ENCODE measurements at places on chromosomes 6 and 20. TPM values are rescaled to one million over a fixed set of nuclear protein-coding genes. Genes with fewer than 3 reads are reported as not detected.

DNA sequence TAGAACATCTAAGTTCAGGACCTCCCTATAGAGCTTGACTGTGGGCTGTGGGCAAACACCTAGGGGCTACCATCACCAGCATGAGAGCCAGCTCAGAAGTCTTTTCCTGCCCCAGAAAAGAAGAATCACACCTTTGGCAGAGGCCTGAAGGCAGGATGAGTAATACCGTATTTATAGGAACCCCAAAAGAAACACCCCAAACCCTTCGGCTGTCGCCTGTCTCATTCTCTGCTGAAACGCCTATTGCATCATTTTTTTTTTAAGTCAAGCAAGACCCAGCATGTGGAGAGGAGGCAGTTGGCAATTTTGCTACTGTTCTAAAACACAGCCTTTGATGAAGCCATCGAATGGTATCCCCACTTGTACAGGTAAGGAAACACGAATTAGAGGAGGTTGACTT, 436.4 kb downstream of the TFAP2A start:
- DNase-seq: no peak

DNA sequence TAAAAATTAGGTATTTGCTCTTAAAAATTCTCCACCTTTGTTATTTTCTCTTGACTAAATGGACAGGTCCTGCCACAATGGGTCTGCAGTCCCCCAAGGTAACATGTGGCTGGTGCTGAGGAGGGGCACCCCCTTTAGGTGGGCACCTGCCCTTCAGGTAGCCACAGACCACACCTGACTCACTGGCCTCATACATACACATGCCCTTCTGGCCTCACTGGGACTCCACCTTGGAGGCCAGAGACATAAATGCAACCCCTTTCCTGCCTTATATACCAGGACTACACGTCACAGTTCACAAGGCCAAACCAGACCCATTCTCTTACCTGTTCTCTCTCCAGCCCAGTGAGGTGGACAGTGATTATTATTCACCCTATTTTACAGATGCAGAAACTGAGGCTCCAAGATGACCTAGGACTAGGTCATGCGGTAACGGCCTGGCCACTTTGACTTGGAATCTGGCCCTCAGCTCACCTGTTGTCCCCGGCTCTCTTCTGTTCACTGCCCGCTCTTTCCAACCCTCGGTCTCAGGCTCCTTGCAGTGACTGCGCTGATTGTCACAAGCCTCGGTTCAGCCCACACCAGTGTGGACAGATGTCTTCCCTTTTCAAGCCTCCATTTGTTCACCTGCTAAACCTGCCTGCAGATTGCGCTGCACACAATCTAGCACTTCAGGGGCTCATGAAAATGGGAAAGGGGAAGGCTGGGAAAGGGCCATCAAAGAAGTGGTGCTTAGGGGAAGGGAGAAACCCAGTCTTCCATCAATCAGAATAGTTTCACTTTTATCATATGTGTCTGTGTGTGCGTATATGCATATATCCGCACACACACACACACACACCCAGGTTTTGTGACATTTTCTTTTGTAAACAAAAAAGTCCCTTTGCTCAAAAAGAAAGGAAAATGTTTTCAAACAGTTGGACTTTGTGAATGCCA, 121.7 kb downstream of the BCAS1 start:
- no peak for DNase-seq

GRCh38 chr6:42338744-42339222, 112.9 kb downstream of the TRERF1 start:
- DNase-seq: peak; percentile 99

DNA sequence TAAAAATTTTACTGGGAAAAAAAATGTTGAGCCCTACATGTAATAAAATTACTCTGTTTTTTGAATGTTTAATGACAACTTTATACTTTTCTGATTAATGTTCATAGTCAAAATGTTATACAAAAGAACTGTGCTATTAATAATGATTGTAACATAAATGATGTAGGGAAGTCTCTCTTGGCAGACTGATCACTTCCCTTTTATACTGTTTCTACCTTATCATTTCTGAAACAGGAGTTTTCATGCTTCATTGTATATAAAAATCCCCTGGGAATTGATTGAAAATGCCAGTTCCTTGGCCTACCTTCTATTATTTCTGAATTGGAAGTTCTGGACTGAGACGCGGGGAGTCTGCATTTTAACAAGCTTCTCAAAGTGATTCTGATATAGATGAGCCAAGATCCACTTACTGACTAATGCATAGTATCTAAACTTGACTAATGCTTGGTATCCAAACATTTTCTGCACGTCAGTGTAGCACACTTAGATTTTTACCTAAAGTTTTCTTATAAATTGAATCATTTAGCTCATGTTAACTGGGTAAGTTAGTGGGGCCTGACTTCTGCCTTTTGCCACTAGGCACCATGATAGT, 7.2 kb upstream of the HDAC2 start:
- DNase-seq: no peak

- no peak for DNase-seq
These were observed 307.1 kb upstream of the RSPO3 start for GRCh38 chr6:126811321-126811720.

- DNase-seq: peak; percentile 78
These were observed 38.1 kb upstream of the ISM1 start for GRCh38 chr20:13183005-13183404.

- DNase-seq: no peak
These were observed 40.3 kb downstream of the MTHFD1L start for GRCh38 chr6:150905769-150906168.

GRCh38 chr6:38938741-38939140, 109.8 kb upstream of the GLP1R start:
- DNase-seq: no peak

- DNase-seq: no peak
These were observed 244.7 kb downstream of the PTPRK start for GRCh38 chr6:128275681-128276080.

DNA sequence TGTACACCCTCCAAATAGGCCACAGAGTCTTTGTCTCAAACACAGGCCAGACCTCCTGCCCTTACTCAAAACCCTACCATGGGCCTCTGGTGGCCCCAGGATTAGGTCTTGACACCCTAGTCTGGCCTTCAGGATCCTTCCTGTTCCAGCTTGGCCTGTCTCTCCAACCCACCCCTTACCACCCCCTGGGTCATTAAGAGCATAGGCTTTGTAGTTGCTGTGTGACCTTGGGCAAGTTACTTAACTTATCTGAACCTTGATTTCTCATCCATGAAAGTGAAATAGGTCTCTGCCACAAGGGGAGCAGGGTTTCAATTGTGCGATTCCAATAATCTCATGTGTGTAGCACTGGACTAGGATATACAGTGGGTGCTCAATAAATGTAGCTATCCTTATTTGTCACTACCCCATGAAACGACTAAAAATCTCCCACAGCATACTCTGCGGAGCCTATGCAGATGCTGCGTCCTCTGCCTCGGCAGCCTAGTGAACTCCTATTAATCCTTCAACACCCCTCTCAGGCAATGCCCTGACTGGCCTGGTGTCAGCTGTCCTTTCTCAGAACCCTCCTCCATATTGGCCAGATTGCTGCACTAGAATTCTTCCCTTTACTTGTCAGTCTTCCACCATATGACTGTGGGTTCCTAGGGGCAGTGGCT, 39.7 kb upstream of the NOL4L start:
- no peak for DNase-seq

DNA sequence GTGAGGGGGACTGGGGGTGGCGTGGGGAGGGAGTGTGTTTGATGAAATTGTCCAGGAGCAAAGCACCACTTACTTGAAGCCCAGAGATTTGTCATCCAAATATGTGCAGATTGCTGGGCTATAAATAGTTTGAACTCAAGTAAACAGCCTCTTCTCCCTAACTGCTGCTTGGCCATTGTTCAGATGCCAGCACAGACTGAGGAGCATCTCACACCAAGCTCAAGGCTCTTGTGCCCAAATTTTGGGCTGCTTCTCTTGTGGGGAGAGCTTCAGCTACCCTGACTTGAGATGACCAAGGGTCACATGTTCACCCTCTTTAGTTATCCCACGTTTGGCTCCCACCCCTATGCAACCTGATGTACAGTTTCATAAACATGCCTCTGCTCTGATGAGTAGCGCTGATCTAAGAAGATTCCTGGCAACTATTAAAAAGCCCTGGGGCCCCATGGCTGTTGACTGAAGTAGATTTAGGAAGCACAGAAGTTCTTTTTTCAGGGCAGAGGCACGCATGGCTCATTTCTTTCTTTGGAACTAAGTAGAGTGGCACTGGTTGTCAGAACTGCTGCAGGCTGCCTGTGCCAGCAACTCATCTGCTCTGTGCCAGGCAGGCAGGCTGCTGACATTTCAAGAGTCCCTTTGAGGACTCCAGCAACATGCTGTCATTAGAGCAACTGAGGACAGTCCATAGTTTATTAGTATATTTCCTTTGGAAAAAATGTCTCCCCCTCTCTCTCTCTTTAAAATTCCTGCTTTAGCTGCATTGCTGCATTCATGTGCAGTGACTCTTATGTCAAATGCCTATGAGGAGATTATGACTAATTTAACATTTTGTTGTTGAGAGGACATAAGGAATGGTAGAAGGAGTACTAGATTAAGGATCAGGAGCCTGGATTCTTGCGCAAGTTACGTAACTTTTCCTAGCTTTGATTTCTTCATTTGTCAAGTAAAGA, 9.6 kb upstream of the PKIG start:
- DNase-seq: peak; percentile 98

- peak; percentile 67 for DNase-seq
These were observed 391 bp downstream of the MAPRE1 start for GRCh38 chr20:32819992-32820697.

GRCh38 chr20:41047975-41048305, 19.3 kb downstream of the TOP1 start:
- DNase-seq: peak; percentile 58

GRCh38 chr6:49151461-49151860, 311.6 kb downstream of the MMUT start:
- no peak for DNase-seq

GRCh38 chr20:22918286-22918983, 116.7 kb upstream of the SSTR4 start:
- DNase-seq: peak; percentile 53

DNA sequence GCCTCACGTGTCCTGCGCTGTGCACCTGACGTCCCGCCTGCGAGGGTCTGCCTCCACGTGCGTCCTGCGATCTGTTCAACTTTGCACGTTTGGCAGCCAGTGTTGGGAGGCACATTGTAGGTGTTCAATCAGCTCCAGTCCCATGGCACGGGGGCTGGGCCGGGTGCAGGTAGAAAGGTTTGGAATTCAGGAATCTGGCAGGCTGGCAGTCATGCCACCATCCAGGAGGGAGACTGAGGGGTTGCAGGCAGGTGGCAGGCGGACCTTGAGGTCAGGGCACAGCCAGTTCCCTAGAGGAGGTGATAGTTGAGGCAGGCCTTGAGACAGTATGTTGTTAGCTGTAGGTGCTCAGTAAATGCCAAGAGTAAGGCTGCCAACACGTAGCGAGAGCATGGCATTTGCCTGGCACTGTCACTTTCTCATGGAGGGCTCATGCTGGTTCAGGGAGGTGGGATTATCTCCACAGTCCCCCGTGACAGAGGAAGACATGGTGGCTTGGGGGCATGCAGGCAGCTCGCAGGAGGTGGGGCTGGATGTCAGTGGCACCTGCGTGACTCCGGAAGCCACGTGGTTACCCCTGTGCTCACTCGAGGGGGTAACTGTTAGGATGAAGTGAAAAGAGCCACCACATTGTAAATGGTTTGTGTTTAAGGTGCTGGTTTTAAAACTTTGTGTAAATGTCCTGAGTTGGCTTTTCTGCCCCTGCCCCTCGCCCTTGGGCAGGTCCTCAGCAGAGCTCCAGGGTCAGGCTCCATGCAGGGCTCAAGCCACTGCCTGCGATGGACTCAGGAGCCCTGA, 111.8 kb upstream of the FRMD1 start:
- no peak for DNase-seq

- no peak for DNase-seq
These were observed 18.2 kb upstream of the ADTRP start for GRCh38 chr6:11796829-11797228.

- no peak for DNase-seq
These were observed 941.4 kb upstream of the MAN1A1 start for GRCh38 chr6:120290964-120291363.

- DNase-seq: no peak
These were observed 263.0 kb upstream of the JAG1 start for GRCh38 chr20:10936786-10937185.

DNA sequence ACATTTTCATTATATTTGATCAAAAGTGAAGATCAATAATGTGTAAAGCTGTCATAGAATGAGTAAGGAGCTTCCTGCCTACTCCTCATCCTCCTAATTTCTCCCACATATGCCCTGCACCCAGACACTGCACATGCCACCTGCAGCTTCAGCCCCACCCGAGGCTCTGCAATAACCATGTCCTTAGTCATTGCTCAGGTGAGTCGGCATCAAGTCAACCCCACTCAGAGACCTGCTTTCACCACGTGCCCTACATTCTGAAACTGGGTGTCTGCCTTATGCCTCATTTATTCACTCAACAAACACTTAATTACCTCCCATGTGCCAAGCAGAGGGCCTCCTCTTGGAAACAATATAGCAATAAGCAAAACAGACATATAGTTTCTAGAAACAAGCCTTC, 15.4 kb upstream of the TNFAIP3 start:
- no peak for DNase-seq

DNA sequence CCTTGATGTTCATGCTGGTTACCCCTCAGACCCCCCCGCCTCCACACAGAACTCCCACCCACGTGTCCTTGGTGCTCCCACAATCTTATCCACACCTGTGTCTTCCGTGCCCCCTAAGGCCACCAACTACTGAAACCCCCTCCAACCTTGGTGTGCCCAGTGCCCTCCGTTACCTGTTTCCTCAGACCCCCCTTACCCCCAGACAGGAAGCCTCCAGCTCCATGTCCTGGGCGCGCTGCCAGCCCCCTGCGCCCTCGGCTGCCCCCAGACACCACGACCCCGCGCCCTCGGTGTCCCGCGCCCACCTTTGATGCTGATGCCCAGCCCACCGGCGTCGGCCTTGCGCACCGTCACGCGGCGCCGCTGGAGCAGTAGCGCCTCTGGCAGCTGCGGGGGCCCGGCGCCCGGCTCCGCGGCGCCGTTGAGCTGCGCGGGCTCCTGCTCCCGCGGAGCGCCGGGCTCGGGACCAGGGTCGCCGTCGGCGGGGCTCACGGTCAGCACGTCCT, 504 bp downstream of the SNTA1 start:
- DNase-seq: no peak

DNA sequence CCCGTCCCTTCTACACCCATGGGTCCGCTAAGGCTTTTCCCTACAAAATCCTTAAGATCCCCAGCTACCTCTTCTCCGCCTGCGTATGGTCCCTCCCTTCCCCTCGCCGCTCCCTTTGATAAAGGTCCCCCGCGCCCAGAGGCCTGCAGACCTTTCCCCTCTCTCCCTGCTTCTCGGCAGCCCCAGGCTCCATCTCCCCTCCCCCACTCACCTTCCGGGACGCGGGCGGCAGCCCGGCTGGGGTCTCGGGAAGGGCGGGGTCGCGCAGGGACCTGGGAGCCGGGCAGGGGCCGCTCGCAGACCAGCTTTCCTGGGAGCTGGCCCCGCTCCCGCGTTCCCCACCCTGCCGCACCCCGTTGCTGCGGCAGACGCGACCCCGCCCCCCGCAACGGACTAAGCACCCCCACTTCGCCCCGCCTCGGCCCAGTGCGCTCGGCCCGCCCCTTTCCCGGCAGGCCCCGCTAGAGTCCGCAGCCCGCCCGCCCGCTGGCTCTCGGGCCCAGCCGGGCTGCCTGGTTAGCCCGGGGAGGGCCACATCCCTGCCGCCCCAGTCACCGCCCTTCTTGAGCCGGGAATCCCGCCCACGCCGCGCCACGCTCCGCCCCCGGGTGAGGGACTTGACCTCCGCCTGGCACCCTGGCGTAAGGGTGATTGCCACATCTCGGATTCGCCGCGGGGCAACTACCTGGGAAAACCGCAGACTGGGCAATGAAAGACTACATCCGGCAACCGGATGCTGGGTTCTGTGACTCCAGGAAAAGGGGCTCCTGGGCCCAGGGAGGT, at the start of gene FLOT1:
TSS of gene FLOT1 (minus strand) at position 372 of the 783 bp plus-strand sequence. CDS start 498 bp downstream, outside the sequence.
- peak; percentile 95 for DNase-seq

Gene HEY2
- 0.36 TPM for total RNA-seq

Gene HLA-DMB
- total RNA-seq: 2.5 TPM

Gene SH3BGRL2
- total RNA-seq: 0.59 TPM

Gene EPHA7
- total RNA-seq: not detected

Measured in RPMI7951 (cell line).